Muscle of leg (tissue), 16 donors: ENCODE measurements at places on chromosomes 3 and 15. TPM values are rescaled to one million over a fixed set of nuclear protein-coding genes. Genes with fewer than 3 reads are reported as not detected.

DNA sequence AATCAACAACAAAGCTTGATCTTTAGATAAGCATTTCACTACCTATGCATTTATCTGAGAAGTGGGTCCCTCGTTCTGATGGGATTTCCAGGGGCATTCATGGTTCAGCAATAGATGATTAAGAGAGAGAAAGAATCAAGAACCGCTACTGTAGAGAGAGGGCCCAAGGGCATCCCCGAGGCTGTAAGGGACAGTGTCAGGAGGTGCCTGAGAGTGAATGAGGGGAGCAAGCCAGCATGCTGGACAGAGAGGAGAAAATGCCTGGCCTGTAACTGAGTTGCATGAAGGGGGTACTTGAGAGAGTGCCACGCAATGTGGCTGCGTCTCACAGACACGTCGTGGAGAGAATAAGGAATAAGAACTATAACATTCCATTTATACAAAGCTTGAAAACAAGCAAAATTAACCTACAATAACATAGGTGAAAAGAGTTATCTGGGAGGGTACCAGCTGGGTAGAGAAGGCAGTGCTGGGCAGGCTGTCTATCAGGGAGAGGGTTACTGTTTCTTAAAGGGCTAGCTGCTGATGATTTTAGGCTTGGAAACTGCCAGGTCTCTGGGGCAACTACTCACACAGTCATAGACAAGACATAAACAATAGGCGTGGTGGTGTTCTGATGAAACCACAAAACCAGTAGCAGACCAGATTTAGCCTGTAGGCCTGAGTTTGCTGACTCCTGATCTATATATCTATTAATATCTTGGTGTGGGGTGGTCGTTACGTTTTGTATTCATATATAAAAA is 374.6 kb upstream of the CFAP20DC start:
- H3K27me3 ChIP-seq = no peaks in the 10 kb centered on the region
- H3K4me3 ChIP-seq = no peak overlapping the region
- no peaks in the 10 kb centered on the region for H3K4me1 ChIP-seq
- DNase-seq = no peak
- H3K27ac ChIP-seq = no peak overlapping the region
- no peaks in the 10 kb centered on the region for H3K36me3 ChIP-seq

GRCh38 chr15:47466357-47466756 is 250.9 kb upstream of the SEMA6D start:
- no peaks in the 10 kb centered on the region for H3K36me3 ChIP-seq
- no peak overlapping the region for H3K4me3 ChIP-seq
- no peak overlapping the region for H3K27ac ChIP-seq
- no peaks in the 10 kb centered on the region for H3K27me3 ChIP-seq

DNA sequence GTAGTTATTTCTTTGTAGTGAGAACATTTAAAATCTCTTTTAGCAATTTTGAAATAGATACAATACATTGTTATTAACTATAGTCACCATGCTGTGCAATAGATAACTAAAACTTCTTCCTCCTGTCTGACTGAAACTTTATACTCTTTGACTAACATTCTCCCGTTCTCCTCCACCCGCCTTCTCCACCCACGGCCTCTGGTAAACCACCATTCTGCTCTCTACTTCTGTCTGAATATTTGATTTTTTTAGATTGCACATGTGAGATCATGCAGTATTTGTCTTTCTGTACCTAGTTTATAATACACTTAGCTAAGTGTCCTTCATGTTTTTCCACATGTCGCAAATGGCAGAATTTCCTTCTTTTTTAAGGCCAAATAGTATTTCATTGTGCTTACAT is 72.8 kb upstream of the RBM5 start:
- H3K27me3 ChIP-seq = no peaks in the 10 kb centered on the region
- H3K27ac ChIP-seq = no peak overlapping the region
- H3K4me3 ChIP-seq = no peak overlapping the region
- no peaks in the 10 kb centered on the region for H3K4me1 ChIP-seq

GRCh38 chr3:127141921-127142730 is 50.8 kb upstream of the PRR23E start:
- no peak overlapping the region for H3K27ac ChIP-seq
- H3K27me3 ChIP-seq = peaks cover 5% of the 10 kb centered on the region
- peaks cover 36% of the 10 kb centered on the region for H3K4me1 ChIP-seq

DNA sequence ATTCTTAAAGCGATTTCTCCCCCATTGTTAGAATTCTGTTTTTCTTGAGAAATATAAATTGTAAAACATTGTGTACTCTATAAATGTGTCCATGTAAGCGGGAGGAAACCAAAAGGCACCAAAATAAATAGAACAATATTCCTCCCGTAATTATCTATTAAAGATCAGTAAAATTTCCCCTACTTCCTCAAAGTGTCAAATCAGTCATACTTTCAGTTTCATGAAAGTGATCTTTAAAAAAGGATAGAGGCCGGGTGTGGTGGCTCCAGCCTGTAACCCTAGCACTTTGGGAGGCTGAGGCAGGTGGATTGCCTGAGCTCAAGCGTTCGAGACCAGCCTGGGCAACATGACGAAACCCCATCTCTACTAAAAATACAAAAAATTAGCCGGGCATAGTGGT is 278.9 kb downstream of the MECOM start:
- H3K4me1 ChIP-seq = peaks cover 2% of the 10 kb centered on the region
- H3K27ac ChIP-seq = no peak overlapping the region
- no peak for DNase-seq
- H3K27me3 ChIP-seq = no peaks in the 10 kb centered on the region
- H3K4me3 ChIP-seq = no peak overlapping the region

GRCh38 chr15:65115542-65115941 is 542 bp upstream of the UBAP1L start:
- H3K36me3 ChIP-seq = peaks cover 58% of the 10 kb centered on the region
- peak; percentile 19 for DNase-seq
- H3K27me3 ChIP-seq = no peaks in the 10 kb centered on the region

DNA sequence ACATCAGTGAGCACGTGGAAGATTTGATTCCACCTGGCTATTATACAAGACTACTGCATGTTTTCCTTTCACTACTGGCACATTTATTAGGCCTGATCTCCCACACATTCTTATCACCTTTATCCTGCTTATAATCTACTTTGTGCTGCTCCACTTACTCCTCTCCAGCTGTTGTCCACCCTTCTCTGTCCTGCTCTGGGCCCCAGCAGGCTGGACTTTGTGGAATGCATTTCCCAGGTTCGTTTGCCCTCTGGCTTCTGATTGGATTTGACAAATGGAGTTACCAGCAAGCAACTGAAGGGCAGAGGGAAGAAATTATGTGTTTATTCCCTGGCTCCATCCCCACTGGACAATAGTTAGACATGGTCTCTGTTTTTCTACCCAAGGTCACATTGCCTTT is 75.5 kb downstream of the DCLK3 start:
- H3K36me3 ChIP-seq = no peaks in the 10 kb centered on the region
- H3K4me3 ChIP-seq = no peak overlapping the region
- no peak overlapping the region for H3K27ac ChIP-seq

The SEMA5B gene
- total RNA-seq = 17.7 TPM

The KBTBD13 gene
- 1.6 TPM for total RNA-seq
